Foreskin keratinocyte (primary cell): ENCODE measurements at places on chromosomes 7 and 10. TPM values are rescaled to one million over a fixed set of nuclear protein-coding genes. Genes with fewer than 3 reads are reported as not detected.

CCDC172 gene
- total RNA-seq = not detected in 2 replicates

EVX1 gene
- not detected in 2 replicates for total RNA-seq

DNA sequence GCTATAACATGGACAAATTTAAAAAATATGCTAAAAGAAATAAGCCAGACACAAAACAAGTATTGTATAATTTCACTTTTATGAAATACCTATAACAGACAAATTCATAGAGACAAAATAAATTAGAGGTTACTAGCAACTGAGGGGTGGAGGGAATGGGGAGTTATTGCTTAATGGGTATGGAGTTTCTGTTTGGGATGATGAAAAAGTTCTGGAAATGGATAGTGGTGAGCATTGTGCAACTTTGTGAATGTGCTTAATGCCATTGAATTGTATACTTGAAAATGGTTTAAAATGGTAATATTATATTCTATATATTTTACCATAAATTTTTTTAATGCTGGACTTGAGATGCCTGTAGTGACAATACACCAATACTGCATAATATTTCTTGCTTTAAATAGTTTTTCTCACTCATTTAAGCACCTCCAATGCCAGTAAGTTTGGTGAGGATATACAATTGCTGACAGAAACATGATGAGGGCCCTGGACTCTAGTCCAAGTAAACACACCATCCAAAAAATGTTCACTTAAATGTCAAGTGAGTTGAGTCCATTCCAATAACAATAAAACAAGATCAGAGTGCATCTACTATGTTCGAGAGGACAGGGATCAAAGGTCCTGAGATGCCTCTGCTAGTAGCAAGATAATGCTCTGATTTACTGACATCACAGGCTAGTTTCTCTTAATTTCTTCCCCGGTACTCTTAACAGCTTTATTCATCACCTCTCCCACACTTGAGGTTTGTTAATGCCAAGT lies 71.9 kb downstream of the NT5C2 start:
- DNase-seq = no peak

DNA sequence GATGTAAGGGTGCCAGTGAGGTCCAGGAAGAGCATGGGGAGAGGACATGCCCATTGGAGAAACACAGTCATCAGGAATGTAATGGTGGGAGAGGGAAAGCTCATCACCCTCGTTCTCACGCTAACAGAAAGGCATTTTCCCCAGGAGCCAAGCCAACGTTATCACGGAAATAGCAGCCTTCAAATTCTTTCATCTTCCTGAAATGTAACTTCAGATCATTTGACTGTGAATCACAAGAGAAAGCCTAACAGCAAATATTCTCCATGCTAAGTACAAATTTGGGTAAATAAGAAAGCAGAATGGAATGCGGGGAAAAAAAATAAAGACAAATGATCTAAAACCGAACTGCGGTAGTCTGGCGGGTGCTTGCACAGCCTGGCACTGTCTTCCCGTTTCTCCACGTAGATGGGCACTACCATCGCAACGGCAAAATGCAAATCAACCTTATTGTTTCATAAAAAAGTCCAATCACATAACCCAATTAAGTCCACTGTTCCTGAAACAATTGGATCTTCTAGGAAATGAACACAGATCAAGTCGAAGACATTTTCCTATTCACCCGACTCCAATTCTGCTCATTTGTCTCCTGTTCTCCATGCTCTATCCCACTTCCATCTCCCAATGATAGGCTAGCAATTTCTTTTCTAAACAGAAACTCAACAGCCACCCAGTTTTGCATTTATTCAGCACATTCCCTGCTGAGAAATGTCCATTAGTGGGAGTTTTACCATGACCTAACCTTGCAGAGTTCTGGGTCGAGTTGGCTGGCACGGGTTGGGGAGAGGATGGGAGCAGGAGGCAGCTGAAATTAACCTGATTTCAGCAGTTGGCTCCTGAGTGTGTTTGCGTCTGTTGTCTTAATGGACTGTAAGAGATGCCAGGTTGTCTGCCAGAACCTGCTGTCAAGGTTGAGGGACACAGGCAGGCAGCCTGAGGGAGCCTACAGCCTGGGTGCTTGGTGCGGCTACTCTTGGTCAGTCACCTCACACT lies 74.6 kb upstream of the FRMD4A start:
- peak; percentile 34 for DNase-seq

GRCh38 chr7:22375359-22376048 lies 18.6 kb upstream of the RAPGEF5 start:
- DNase-seq = peak; percentile 26

- DNase-seq = no peak
Observed at GRCh38 chr7:63789378-63790176, 209.1 kb upstream of the ZNF722 start.

- no peak for DNase-seq
Observed at GRCh38 chr10:33331379-33331694, 3.1 kb downstream of the NRP1 start.

- DNase-seq = no peak
Observed at GRCh38 chr10:97736403-97736901, 476 bp upstream of the ZFYVE27 start.

GRCh38 chr10:70744617-70745143 lies 40.5 kb downstream of the TBATA start:
- no peak for DNase-seq

- DNase-seq = no peak
Observed at GRCh38 chr10:106392778-106393177, 771.7 kb downstream of the SORCS1 start.
